Inflammatory macrophage treated with lipopolysaccharide for 4 hours (primary cell): ENCODE measurements at places on chromosomes 3 and 15.

DNA sequence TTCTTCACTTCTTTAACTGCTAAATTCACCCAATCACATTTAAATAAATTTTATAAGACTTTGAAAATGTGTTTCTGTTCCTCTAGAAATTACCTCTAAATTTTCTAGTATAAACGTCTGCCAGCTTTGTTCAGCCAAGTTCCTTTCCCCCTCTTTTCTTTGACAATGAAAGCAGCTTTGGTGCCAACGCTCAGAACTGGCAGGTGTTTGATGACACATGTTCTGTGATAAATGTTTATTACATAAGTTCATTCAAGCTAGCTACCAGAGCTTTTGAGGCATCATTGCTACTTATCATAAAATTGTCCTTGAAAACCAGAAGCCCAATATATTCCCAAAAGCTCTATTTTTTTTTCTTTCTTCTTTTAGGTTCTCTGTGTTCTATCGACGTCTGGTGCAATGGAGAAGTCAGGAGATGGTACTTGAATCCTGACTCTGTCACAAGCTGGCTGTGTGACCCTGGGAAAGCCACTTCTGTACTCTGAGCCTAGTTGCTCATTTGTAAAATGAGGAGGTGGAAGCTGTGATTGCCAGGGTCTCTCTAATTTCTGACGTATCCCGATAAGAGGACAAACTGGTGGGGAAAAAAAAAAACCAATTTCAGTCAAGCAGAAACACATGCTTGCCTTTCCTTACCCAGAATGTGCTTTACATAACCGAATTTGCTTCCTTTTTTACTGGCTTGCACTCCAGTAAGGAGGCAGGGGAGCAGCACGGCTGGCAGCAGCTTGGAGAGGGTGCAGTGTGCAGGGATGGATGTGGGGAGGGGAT is 187.1 kb upstream of the LPP start:
- peak; percentile 46 for DNase-seq

DNA sequence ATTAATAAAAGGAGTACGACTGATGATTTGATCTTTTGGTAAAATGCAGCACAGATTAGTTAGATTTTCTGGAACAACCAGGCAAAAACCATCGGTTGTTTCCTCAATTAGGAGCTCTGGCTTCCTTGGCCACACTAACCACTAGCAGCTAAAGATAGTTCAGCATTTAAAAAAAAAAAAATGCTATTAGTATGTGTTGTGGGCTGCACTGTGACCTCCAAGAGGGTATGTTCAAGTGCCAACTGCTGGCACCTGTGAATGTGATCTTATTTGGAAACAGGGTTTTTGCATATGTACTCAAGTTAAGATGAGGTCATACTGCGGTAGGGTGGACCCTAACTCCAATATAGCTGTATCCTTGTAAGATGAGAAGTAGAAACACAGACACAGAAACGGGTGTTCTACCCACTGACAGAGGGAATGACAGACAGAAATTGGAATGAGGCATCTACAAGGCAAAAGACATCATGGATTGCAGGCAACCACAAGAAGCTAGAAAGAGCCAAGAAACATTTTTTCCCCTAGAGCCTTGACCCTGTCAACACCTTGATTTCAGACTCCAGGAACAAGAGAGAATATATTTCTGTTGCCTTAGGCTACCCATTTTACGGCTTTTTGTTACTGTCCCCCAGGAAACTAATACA is 534.6 kb upstream of the ROBO2 start:
- no peak for DNase-seq

- DNase-seq: no peak
Measured at GRCh38 chr15:43868406-43868805, 41.6 kb downstream of the WDR76 start.

GRCh38 chr3:23146163-23146562 is 57.0 kb upstream of the UBE2E2 start:
- no peak for DNase-seq

- DNase-seq: no peak
Measured at GRCh38 chr3:57967590-57967989, 40.6 kb upstream of the FLNB start.
